Stimulated activated CD4-positive, alpha-beta T cell treated with anti-CD3 and anti-CD28 coated beads, Interleukin-4, amount 100 ng/mL, for 48 hours (primary cell): ENCODE measurements at places on chromosomes 13 and 19.

GRCh38 chr13:21852043-21852442 is 181.2 kb downstream of the FGF9 start:
- DNase-seq, result no peak

- DNase-seq, result no peak
Observed at GRCh38 chr19:50303558-50303957, 25.6 kb downstream of the KCNC3 start.

- no peak for DNase-seq
Observed at GRCh38 chr19:29798774-29799497, 12.9 kb upstream of the CCNE1 start.

GRCh38 chr19:9406798-9407352 is 28.5 kb downstream of the ZNF266 start:
- peak; percentile 39 for DNase-seq

DNA sequence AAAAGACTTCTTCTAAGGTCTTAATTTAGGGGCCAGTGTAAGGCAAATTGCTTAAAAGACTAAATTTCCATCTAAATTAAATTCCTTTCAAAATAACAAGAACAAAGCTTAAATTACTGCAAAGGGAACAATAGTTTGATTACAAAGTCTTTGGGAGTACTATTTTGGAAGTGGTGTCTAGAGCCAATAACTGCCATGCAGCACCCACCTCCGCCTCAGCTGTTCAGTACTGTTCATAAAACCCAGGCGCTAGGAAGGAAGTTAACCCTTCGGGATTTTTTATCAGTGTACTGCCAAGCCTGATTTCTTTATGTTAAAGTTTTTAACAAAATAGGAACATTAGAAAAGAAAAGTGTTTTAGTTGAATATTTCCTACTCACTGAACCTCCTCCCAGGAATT is 210.1 kb downstream of the LIG4 start:
- DNase-seq, result no peak

- no peak for DNase-seq
Observed at GRCh38 chr19:1757468-1758230, 4.3 kb downstream of the ONECUT3 start.

GRCh38 chr19:1133471-1133929 is 29.7 kb downstream of the GPX4 start:
- DNase-seq, result peak; percentile 77

DNA sequence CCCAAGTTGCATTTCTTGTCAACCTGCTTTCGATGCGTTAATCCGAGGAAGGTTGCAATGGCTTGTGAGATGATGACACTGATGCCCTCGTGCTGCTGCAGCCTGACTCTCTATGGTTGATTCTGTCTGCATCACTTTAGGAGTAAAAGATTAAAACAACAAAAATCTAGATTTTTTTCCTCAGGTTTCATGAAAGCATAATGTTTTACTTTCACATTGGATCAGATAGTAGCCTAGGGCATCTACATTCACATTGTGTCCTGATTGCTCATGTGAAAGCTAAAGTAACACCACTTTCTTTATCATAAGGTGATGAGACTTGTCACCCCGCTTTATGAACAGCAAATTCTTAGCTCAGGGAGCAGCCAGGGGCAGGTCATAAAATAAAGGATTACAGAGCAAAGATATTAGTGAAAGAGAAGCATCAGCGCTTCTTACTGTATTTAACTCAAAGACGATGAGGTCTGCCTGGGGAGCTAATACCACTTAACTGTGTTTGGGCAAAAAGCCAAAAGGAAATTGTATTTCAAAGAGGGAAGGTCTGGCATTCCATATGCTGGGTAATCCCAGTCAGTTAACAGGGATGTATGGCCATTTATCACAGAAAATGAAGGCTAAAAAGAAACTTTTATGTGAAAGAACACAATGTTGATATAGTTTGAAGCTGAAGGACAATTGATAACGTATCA is 270.5 kb downstream of the GPC6 start:
- no peak for DNase-seq

- DNase-seq, result no peak
Observed at GRCh38 chr19:1472231-1473084, 6.6 kb downstream of the C19orf25 start.

GRCh38 chr19:49453757-49454240 is 774 bp downstream of the ALDH16A1 start:
- DNase-seq, result no peak

DNA sequence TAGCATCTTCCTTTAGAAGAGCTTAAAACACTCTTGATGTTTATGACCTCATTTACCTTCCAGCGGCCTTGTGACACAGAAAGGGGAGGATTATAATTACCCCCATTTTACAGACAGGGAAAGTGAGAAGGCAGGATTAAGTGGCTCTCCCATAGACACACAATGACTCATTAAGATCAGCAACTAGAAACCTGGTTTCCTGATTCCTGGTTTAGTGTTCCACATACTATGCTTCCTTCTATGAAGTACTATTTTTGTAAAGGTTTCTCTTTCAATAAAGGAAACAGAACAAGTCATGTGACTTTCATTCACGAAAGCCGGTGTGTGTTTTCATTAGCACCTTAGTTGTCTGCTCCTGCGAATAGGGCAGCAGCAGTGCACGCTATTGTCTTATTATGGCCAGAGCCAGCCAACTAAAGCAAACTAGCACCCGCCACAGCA is 8.3 kb downstream of the IRS2 start:
- no peak for DNase-seq

GRCh38 chr13:59834801-59835200 is 328.9 kb downstream of the DIAPH3 start:
- DNase-seq, result no peak

- DNase-seq, result peak; percentile 63
Observed at GRCh38 chr19:10339380-10339960, at the start of gene ICAM3. Gene ICAM3, minus strand, starts transcription at chr19:10339624. Its CDS starts 10 bp downstream, at chr19:10339614.

GRCh38 chr13:29888306-29888705 is 37.9 kb upstream of the UBL3 start:
- no peak for DNase-seq

- DNase-seq, result no peak
Observed at GRCh38 chr13:30696278-30697176, 38.8 kb upstream of the ALOX5AP start.

- DNase-seq, result no peak
Observed at GRCh38 chr13:94640721-94641120, 39.1 kb downstream of the GPR180 start.

DNA sequence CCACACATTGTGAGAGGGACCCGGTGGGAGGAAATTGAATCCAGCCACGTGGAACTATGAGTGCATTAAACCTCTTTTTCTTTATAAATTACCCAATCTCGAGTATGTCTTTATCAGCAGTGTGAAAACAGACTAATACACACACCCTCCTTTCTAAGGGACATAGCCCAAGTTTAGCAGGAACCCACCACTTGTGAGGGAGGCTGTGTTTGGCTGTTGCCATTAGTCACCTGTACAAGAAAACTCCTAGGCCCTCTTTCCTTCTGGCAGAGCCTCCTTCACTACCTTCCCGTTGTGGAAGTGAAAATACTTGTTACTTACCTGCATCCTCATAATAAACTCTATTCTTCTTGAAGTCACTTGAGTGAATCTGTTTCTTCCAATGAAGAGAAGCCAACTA is 76.3 kb upstream of the FARP1 start:
- DNase-seq, result no peak

- no peak for DNase-seq
Observed at GRCh38 chr19:5891938-5892771, 11.4 kb downstream of the NDUFA11 start.

GRCh38 chr13:110944121-110944967 is 29.5 kb upstream of the ANKRD10 start:
- DNase-seq, result no peak
